ENCODE measurements at places on chromosomes 2 and 18.

DNA sequence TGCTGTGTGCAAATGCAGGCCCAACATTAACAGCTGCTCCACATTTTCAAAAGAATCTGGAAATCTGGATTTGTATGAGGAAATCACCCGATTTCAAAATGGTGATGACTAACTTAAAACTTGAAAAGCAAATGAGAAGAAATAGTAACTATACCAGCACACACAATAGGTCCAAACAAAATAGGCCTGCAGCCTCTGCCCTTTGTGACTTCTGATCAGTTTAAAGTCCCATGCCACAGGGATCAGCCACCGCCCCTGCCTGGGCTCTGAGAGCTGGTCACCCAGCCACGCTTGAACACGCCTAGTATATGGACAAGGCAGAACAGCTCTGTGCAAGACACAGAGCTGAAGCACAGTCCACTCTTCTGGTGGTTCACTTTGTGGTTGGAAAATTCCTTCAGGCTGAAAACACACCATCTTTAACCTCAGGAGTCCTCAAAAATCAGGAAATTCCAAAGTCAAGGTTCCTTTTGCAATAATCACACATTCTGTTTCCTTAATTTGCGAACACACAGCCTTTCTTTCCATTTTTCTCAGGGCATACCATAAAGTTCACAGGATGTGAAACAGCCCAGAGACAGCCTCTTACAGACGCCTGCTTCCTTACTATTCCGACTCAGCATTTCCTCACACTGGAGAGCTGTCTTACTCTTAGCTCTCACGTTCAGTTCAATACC is 150.1 kb upstream of the RIOK3 start:
- peak; percentile 71 for DNase-seq

DNA sequence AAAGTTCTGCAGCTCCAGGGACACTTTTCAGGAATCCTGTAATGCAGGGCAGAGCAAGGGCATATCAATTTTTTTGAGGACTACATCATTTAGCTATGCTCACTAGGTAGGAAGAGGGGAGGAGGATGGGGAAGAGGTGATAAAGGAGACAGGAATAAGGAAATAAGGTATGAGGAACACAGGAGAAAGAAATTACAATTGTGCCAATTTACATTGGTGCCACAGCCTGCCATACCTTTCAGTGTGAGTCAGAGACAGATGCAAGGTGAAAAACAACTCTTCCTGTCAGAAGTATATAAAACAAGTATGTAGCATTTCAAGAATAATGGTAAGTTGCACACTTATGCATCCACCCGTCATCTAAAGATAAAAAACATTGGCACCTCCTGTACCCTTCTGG is 5.4 kb upstream of the MRPS9 start:
- DNase-seq = peak; percentile 46

DNA sequence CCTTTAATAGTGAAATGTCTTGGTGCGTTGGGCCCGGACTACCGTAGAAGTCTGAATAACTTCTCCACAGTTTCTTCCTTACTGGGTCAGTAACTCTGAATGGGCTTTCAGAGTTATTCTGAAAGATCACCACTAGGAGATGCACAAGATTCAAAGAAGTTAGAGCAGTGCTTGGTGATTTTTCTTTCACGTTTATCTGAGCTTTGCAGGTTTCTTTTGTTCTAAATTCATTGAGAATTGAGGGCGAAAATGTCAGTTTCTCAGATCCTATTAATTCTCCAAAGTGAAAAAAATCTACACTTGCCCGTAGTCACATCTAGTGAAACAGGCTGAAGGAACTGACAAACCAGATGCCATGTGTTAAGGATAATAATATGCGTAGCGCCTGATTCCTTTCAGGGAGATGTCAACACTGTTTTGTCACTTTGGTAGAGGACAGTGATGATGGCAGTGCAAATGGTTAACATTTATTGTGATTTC is 70.1 kb downstream of the QPCT start:
- DNase-seq = peak; percentile 64

DNA sequence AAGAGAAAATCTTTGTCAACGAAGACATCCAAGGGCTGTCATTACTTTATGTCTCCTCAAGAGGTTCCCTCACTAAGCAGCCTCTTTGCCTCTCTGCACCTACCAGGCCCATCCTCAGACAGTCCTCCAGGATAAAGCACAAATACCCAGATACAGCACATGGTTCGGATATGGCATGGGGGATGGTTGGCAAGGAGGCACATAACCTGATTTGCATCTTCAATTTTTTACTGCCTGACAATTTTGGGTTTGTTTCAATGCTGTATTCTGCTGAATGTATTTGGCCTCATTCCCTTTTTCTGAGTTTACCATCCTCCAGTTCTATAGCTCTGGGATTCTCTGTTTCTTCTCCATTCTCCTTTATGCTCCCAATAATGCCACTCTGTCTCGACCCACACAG is 78.8 kb downstream of the VIT start:
- DNase-seq = no peak

- DNase-seq = no peak
Measured at GRCh38 chr2:95317123-95317500, 20.0 kb downstream of the KCNIP3 start.

GRCh38 chr2:96580771-96581170 is 44.2 kb downstream of the ARID5A start:
- peak; percentile 63 for DNase-seq

DNA sequence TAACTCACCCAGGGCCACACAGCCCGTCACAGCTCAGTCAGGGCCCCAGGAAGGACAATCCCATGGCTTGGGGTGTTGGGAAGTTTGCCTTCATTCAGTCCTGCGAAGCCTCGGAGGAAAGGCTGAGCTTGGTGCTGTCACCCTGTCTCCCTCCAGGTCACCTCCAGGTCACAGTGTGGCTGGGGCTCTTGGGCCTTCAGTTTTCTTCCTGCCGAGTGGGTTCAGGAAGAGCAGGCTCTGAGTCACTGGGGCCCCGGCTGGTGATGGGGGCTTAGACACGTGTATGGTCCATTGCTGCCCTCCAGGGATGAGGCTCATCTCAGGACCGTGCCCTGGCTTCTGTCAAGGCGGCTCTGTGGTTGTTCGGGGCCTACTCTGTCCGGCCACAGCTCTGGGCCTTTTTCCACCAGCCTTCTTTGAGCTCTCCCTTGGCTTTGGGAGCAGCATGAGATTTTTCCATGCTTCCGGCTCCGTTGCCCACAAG is 118.6 kb downstream of the INHBB start:
- no peak for DNase-seq

GRCh38 chr2:20013126-20013849 is 820 bp upstream of the MATN3 start:
- no peak for DNase-seq

DNA sequence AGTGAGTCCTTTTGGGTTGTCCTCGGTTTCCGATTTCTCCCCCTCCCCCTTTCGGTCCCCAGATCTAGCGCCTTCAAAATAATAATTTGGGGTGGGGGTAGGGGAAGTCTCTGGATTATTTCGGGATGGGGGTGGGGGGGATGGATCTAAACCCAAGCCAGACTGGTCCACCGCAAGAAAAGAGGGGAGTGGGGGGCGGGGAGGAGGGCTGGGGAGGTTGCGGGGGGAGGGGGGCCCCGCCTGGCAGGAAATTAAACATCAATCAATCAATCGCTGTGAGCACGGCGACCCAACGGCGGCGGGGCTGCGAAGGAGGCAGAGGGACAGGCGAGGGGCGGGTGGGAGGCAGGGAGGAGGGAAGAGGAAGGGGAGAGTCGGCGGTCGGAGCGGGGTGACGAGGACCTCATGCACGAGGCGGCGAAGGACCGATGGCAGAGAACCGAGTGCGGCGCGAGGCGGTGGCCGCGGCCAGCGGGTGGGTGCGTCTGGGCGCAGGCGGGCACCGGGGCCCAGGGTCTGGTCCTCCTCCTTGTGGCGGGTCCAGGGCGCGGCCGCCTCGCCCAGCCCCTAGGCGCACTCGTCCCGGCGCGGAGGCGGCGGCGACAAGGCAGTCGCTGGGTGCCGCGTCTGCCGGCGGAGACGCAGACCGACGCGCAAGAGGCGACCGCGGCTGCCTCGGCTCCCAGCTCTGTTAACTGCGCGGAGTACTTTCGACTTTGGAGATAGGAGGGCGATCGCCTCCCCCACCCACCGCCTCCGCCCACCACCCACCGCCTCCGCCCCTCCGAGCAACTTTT is 468 bp upstream of the SATB2 start:
- peak; percentile 38 for DNase-seq

All from epithelial cell of esophagus (primary cell).